ENCODE measurements at places on chromosomes 16 and 17. TPM values are rescaled to one million over a fixed set of nuclear protein-coding genes. Genes with fewer than 3 reads are reported as not detected.

Gene VMO1
- total RNA-seq = 0.46 TPM

Gene PIRT
- total RNA-seq = not detected

- no peak for DNase-seq
These were observed 30.1 kb downstream of the SOCS1 start for GRCh38 chr16:11225677-11226549.

- no peak for DNase-seq
These were observed 23.4 kb downstream of the SMIM36 start for GRCh38 chr17:55487695-55488432.

GRCh38 chr17:79039171-79039570 lies 15.2 kb downstream of the C1QTNF1 start:
- DNase-seq = no peak
